ENCODE measurements at places on chromosomes 6 and 20.

DNA sequence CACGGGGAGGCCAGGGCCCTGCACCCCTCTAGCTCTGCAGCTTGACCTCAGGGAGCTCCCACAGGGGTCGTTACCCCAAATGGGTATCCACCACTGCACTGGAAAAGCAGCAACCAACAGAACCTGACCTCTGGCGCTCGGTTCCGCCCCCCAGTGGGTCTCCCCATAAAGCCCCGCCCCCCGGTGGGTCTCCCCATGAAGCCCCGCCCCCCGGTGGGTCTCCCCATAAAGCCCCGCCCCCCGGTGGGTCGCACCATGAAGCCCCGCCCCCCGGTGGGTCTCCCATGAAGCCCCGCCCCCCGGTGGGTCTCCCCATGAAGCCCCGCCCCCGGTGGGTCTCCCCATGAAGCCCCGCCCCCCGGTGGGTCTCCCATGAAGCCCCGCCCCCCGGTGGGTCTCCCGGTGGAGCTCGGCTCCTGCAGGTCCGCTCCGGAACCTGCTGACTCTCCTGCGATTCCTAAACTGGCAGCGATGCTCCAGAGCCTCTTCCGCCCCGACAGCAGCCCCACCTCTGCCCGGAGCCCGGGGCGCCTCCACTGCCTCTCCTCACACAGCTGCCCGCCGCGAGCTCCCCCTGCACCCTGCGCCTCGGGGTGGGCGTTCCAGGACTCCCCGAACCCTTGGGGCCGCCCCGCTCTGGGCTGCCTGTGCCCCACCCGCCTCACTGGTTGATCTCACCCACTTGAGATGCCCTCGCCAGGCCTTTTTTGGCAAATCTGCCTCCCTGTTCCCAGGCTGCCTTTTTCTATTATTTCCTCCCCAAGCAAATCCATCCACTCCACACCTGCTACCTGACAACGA lies 12.1 kb downstream of the SLC2A4RG start:
- DNase-seq: no peak

GRCh38 chr6:137024237-137024990 lies 20.4 kb downstream of the IL20RA start:
- DNase-seq: peak; percentile 84

DNA sequence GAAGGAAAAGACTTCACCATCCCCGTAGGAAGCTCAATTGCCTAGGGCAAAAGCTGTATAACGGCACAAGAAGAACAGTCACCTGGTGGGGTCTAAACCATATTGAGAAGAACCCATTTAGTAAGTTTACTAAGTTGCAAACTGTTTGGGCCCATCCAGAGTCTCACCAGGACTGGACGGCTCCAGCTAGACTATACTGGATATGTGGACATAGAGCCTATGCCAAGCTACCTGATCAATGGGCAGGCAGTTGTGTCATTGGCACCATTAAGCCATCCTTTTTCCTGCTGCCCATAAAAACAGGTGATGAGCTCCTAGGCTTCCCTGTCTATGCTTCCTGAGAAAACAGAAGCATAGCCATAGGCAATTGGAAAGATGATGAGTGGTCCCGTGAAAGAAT lies 293.9 kb downstream of the RNGTT start:
- DNase-seq: no peak

DNA sequence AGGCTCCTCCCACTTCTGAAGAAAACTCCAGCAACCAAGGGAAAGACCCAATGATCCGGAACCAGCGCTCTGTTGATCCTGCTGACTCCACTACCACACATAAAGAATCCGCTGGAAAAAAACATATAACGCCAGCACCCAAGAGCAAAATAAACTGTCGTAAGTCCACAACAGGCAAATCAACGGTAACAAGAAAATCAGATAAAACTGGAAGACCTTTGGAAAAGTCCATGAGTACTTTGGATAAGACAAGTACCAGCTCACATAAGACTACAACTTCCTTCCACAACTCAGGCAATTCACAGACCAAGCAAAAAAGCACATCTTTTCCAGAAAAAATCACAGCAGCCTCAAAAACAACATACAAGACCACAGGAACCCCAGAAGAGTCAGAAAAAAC lies 8.0 kb downstream of the MUCL3 start:
- no peak for DNase-seq
